ENCODE measurements at places on chromosomes 5 and 9.

GRCh38 chr5:153658606-153659005 is 168.1 kb downstream of the GRIA1 start:
- no peak for DNase-seq

- no peak for DNase-seq
Measured at GRCh38 chr5:131225282-131225974, 38.4 kb upstream of the CDC42SE2 start.

DNA sequence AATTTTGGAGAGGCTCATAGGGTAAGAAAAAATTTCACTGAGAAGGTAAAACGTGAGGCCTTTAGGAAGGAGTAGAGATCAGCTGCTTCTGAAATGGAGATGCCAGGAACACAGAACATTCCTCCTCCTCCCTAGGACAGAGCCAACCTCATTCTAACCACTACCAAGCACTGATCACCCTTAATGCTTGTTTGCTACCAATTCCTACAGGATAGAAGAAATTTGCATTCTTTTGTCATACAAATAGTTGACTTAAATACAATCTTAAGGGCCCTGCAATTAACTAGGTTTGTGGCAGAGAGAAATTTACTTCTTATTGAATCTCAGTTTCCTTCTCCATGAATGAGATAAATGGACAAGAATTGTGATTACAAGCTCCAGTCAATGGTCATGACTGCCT is 780.2 kb upstream of the WWC1 start:
- DNase-seq, result no peak

GRCh38 chr9:88835772-88836171 is 155.5 kb upstream of the S1PR3 start:
- DNase-seq, result no peak
